ENCODE measurements at places on chromosomes 4 and X.

- no peak for DNase-seq
These were observed 881.6 kb downstream of the PCDH7 start for GRCh38 chr4:31601793-31602192.

DNA sequence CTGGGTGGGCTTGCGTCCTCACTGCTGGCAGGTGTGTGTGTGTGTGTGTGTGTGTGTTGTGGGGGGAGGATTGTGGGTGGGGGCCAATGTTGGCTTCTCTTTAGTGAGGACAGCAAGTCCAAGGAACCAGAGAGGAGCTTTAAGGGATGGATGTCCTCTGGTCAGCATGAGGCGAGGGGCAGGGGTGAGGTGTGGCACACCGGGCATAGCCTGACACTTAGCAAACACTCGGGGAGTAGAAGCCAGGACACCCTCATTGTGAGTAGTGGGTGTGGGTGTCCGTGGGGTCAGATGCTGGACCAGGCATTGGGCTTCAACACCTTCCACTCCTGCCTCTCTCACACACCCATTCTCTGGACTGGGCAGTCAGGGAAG, 2.8 kb downstream of the SORCS2 start:
- DNase-seq, result no peak

DNA sequence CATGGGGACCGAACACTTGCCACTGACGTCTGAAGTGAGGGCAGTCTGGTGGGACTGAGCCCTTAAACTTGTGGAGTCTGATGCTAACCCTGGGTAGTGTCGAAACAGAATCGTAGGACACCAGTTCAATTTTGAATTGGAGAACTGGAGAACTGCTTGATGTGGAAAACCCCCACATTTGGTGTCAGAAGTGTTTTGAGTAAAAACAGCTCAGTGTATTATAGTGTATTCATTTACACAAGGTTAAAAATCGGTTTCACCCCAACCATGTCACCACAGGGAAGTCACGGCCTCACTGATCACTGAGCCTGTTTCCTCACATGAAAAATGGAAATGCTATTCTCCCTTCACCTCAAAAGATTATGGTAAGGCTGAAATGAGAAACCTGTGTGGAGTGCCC, 21.9 kb downstream of the PIN4 start:
- DNase-seq, result no peak

- peak; percentile 58 for DNase-seq
These were observed 85.7 kb upstream of the EXOC1L start for GRCh38 chr4:55733932-55734331.

DNA sequence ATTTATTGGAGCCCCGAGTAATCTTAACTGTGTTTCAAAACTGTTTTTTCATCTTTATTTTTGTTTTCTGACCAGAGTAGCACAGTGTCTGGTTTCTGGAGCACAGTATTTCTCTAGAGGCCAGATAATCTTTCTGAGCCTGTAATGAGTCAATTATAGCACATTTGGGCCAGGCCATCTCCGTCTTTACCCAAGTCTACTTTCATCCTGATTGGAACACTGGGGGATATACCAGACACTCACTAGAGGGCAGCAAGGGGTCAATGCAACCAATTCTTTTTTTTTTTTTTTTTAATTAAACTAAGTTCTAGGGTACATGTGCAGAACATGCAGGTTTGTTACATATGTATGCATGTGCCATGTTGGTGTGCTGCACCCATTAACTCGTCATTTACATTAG, 282.0 kb downstream of the ARHGAP24 start:
- no peak for DNase-seq

- DNase-seq, result no peak
These were observed 204.3 kb downstream of the SHROOM3 start for GRCh38 chr4:76639288-76639687.

DNA sequence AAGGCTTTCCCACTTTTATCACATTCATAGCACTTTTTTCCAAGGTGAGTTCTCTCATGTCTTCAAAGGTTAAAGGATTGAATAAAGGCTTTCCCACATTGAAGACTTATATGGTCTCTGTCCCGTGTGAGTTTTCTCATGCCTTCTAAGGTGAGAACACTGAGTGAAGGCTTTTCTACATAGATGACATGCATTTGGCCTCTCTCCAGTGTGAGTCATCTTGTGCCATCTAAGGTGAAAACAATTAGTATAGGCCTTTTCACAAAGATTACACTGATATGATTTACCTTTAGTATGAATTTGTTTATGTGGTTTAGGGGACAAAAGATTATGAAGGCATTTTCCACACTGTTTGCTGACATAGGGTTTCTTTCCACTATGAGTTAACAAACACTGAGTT, 21.2 kb downstream of the USP17L30 start:
- DNase-seq, result no peak

GRCh38 chr4:13891544-13891939, 264.0 kb upstream of the BOD1L1 start:
- no peak for DNase-seq

- DNase-seq, result no peak
These were observed 90.1 kb downstream of the IRF2 start for GRCh38 chr4:184384056-184384809.

DNA sequence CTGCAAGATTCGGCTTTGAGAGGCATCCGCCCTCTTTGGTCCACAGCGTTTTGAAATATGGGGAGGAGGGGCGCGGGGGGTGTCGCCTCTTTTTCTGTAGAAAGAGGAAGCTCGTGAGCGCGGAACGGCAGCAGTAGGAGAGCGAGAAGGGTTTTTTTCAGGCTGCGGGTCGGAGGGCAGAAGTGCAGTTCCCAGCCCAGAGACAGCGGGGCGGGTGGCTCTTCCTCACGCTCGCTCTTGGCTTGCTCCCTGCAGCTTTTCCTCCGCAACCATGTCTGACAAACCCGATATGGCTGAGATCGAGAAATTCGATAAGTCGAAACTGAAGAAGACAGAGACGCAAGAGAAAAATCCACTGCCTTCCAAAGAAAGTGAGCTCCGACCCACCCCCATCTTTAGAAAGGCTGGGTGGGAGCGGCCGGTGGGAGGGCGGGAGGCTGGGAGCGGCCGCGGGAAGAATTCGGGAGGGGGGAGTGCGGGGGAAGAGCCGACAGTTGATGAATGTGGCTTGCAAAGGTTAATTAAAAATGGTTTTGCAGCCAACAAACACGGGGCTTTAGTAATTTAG, 1.2 kb downstream of the TMSB4X start:
- DNase-seq, result no peak

DNA sequence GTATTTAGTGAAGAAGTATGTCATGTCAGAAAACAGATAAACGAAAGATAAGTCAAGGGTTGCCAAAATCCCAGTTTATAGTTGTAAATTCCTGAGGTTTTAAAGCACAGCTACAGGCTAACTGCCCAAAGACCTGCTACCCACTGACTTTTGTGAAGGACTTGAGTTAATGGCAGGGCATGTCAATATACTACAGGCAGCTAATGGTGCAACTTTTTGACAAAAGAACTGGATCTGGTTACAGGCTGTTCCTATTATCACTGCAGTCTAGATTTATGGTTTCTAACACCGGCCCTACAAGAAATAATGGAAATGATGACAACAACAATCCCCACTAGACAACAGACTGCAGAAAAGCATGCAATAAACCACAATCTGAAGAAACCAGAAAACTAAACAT, 6.4 kb downstream of the SCML2 start:
- no peak for DNase-seq

DNA sequence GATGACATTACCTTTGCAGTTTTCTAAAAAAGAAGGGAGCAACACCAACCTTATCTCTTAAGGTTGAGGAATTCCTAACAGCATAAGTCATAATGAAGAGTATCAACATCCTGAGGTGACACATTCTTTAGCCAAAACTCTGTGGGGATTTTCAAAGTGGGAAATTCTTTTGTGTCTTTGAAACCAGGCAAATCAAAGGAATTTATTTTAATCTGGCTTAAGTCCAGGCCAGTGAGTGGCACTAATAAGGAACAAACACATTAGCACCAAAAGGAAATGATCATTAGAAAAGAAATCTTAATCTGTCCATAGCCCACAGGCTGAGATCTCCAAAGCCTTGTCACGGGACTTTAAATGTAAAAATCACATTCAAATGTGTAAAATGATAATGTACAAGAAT, 110.1 kb downstream of the LARP7 start:
- no peak for DNase-seq

DNA sequence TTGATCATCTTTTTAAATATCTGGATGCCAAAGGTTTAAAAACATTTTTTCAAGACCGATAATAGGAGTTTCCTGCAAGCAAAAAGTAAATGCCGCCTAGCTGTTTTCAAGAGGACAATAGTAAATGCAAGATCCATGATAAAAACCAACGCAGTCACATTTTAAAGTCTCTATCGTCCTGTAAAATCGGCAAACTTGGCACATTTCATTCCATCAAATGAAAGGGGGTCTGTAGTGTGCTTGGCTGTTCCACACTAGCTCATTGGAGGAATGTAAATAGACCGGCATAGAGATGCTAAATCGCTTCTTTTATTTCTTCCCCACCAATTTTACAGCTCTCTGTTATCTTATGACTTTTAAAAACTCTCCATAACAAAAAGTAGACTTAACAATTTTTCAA, 202.2 kb downstream of the NLGN4X start:
- DNase-seq, result no peak

- no peak for DNase-seq
These were observed 35.2 kb downstream of the SMIM20 start for GRCh38 chr4:25949173-25949748.

DNA sequence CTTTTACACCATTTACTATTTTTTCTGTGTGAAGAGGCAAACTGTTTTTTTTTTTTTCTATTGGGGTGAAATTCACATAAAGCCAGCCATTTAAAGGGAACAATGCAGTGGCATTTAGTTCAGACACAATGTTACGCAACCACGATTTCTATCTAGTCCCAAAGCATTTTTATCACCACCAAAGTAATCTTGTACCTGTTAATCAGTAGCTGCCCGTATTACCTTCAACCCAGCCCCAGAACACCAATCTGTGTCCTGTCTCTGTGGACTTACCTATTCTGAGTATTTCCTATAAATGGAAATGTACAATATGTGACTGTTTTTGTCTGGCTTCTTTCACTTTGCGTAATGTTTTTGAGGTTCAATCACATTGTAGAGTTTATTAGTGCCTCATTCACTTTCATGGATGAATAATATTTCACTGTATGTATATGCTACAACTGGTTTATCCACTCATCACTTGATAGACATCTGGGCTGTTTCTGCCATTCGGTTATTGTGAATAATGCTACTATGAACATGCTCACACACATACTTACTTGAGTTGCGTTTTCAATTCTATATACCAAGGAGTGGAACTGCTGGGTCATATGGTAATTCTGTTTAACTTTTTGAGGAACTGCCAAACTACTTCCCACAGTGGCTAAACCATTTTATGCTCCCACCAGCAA, 116.2 kb downstream of the CDS1 start:
- no peak for DNase-seq

GRCh38 chrX:77788050-77788449, 2.0 kb upstream of the ATRX start:
- no peak for DNase-seq

DNA sequence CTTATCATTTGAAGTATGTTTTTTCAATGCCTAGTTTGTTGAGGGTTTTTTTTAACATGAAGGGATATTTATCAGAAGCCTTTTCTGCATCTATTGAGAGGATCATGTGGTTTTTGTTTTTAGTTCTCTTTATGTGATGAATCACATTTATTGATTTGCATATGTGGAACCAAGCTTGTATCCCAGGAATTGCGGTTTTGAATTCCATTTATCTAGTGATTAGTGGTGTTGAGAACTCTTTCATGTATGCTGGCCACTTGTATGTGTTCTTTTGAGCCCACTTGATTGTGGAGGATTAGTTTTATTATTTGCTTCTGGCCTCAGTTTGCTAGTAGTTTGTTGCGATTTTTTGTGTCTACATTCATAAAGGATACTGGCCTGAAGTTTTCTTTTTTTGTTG, 85.0 kb upstream of the CNKSR2 start:
- DNase-seq, result no peak

DNA sequence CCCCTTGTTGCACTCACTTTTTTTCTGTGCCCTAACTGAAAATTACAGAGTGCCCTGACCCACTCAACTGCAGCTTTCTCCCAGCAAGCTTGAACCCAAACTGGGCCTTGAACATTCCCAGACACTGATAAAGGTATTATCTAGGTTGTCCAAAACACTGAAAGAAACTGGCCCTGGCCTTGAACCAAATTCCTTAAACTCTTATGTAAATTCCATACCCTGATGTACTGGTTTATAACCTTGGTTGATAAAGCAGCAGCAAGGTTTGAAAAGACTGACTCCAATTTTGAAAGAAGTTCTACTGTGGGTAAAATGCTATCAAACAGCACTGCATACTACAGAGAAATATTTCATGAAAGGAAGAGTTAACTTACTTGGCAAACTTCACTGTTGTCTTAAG, 125.6 kb downstream of the PHF8 start:
- DNase-seq, result no peak

DNA sequence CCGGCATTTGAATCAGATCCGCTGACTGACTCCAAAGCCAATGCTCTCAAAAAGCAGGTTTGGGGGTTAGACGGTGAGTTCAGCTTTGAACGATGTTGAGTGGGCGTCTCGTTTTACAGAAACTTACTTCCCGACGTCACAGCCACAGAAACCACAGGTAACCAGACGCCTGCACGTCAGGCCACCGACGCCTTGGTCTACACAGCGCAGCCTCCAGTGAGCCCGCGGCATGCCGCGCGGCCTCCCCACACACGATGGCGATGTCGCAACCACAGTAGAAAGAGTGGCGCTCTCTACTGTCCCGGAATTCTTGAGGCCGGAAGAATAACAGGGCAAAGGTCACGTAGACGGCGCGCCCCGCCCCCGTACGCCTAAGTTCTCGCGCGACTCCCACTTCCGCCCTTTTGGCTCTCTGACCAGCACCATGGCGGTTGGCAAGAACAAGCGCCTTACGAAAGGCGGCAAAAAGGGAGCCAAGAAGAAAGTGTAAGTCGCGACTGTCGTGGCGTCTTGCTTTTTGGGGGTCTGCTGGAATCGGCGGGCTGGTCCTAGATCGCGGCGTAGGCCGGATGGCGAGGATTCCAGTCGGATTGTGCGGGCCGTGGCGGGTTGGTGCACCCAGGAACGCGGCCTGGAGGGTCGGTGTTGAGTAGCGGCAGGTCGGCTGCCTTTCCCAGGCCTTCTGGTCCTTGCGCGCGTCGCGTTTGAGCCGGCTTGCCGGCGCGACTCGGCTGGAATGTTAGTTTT, at the start of gene RPS3A:
TSS of gene RPS3A (plus strand) at position 400 of the 747 bp plus-strand sequence. CDS start at position 425, 25 bp downstream.
- peak; percentile 87 for DNase-seq

DNA sequence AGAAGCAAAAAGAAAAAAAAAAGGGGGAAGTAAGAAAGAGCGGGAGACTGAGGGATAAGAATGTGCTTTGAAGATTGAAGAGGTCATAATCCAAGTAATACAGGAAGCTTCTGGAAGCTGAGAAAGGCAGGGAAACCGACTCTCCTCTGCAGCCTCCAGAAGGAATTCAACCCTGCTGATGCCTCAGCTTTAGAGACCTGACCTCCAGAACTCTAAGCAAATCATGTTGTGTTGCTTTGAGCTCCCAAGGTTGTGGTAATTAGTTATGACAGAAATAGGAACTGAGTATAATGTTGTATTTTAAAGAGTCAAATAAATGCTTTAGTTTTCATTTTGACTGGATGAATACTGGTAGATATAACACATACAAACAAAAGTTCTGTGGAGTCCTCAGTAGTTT, 48.0 kb upstream of the FAT1 start:
- no peak for DNase-seq
